ENCODE measurements at places on chromosomes 11 and 22.
A peak's percentile ranks its signal among the peaks of the same experiment; 100 is the strongest.

- no peak for DNase-seq
Observed at GRCh38 chr22:41003066-41003465, 51.9 kb downstream of the RBX1 start.

DNA sequence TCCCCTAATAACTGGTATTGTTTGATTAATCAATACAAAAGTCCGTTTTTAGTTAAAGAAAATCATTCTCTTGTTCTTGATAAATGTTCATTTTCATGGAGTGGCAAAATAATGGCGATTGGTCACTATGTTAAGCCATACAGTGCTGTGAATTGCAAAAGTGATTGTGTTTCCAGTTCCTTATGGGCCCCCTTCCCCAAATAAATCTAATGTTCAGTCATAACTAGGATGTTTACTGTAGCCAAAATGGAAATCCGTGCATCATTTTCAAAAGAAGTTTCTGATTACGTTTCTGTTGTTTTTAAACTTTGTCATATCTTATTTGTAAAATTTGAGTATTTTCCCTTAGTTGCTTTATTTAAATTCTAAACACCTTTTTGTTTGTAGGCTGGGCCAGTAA, 845 bp downstream of the RBM7 start:
- DNase-seq, result no peak

GRCh38 chr11:132361011-132361550, 990.7 kb downstream of the NTM start:
- DNase-seq, result no peak

- DNase-seq, result peak; percentile 71
Observed at GRCh38 chr11:123302751-123303195, 107.7 kb upstream of the CLMP start.

DNA sequence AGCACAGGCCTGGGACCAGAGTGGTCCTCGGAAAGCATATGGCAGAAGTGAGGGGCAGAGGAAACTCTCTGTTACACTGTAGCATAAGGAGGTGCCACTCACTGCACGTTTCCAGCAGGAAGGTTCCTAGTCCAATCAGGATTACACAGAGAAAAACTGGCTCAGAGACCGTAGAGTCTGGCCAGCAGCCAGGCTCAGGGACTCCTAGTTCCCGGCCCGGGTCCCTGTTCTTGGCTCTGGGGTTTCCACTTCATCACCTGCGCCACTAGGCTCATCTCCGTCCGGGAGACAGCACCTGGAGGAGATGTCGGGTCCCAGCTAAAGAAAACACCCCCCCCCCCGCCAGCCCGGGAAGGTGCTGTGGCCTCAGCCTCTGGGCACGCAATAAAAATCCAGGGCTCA, 1.1 kb downstream of the TTLL12 start:
- DNase-seq, result peak; percentile 28

- peak; percentile 20 for DNase-seq
Observed at GRCh38 chr22:37126383-37126782, 16.9 kb upstream of the TMPRSS6 start.

DNA sequence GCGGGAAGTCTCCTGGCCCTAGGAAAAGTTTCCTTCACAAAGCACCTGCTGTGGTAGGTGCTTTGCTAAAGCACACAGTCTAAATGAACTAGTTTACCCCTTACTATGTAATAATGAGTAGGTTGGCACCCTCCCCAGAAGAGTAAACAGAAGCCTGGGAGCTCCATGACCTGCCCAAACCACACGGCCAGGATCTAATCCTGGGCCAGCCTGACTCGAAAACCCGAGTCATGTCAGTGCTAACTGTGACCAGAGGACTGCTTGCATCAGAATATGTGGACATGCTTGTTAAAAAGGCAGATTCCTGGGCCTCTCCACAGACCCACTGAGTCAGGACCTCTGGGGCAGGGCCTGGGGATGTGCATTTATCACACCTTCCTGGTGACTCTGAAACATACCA, 67.7 kb downstream of the PANX1 start:
- peak; percentile 16 for DNase-seq

DNA sequence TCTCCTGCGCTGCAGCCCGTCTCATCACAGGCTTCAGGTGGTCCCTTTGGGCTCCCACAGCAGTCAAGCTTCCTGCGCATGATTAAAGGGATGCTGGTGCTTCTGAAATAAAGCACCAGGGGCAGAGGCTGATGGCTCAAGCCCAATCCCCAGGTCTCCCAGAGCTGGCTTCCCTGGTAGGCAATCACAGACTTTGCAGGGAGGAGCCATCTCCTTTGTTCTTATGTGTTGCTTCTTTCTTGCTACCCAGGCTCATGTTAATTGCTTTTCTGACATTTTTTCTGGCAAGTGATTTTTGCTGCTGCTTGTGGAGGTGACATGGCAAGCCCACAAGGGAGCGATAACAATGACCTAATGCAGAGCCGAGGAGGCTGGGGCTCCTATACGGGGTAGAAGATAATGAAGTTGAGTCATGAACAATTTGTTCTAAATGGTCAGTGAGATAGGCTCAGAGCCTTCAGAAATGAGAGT, 25.2 kb upstream of the PLET1 start:
- DNase-seq, result peak; percentile 76

- DNase-seq, result no peak
Observed at GRCh38 chr11:2681408-2682145, 18.2 kb downstream of the KCNQ1OT1 start.

DNA sequence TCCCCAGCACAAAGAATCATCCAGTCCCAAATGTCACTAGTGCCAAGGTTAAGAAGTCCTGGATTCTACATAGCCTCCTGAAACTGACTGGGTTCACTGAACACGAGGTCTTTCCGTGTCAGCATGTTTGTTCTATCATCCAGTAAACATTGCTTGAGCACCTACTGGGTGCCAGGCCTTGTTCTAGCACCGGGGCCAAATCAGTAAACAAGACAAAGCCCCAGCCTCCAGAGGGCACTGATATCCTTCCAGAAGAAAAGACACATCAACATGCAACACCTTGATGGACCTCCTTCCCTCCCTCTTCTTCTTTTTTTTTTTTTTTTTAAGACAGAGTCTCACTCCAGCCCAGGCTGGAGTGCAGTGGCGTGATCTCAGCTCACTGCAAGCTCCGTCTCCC, 26.9 kb downstream of the TPST2 start:
- no peak for DNase-seq
